ENCODE measurements at places on chromosomes 1 and 21.

GRCh38 chr1:65818966-65819365 is 26.3 kb downstream of the PDE4B start:
- no peak for DNase-seq

DNA sequence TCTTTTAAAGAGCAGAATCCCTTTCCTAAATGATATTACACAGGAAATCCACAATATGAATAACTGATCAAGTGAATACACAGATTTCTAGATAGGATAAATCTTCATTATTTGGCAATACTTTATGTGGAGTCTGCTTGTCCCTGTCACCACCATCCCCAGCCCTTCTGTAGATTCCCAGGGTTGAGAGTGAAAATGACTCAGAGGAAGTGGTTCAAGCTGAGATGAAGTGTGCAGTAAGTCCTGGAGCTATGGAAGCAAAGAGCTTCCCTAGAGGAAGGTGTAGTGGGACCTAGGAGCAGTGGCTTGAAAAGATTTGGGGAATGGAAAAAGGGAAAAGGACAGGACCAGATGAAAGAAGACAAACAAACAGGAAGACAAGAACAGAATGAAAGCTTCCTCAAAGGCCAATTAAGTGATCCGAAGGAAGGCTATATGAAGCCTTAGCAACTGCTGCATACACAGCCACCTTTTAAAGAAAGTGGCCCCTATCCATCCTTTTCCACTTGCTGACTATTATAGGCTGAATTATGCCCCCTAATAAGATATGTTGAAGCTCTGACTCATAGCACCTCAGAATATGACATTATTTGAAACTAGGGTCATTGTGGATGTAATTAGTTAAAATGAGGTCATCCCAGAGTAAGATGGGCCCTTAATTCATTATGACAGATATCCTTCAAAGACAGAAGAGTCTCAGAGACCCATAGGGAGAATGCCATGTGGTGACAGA is 96.5 kb upstream of the CAMK1G start:
- no peak for DNase-seq

DNA sequence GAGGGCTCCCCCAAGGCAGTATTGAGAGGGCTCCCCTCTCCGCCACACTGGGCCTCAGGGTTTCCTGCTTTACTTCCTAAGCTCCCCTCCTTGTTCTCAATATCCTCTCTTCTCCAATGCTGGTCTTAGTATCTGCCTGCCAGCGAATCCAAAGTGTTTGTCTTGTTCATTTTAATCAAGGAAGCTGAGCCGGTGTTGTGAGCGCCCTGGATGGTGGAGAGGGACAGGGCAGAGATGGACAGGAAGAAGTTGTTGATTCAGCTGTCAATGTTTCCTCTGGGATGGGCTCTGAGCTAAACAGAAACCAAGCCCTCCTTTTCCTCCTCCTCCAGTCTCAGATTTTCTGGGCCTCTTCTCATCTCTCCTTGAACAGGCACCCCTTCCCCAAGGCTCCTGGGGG is 5.4 kb downstream of the OLFML3 start:
- DNase-seq, result no peak

- DNase-seq, result peak; percentile 77
Measured at GRCh38 chr1:91697416-91697815, 188.5 kb downstream of the TGFBR3 start.

DNA sequence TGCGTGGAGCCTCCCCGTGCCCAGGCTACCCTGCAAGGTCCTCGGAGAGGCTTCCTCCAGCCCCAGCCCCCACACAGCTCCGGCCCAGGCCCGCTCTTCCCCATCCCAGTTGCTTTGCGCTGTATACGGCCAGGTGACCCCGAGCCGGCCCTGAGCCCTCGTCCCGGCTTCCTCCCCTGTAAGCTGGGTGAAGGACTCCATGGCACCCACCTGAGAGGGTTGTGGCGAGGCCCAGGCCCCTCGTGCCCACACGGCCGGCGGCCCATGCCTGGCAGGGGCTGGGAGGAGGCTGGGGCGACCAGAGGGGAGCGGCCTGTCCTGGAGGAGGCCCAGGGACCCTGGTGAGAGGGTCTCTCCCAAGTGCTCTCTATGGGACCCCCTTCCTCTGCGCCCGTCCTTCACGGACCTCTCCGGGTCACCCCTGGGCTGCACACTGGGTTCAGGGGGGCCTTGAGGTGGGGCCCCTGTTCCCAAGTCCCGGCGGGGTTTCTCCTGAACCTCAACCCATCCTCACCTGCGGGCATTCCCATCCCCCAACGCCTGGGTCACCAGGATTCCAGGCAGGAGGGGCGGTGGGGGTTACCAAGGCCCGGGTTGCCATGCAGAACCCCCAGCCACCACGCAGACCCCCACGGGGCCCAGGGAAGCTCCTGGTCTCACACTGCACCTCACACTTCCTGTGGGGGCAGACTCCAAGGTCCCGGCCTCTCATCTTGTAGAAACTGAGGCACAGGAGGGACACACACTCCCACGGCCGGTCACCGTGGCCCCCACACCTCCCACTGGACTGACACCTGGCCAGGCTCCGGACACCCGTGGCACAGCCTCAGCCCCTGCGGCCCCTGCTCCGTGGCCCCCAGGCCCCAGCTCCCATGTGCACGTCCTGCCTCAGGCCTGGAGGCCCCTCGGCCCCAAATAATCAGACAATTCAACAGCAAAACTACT is 25.2 kb downstream of the COL6A1 start:
- DNase-seq, result peak; percentile 4

GRCh38 chr1:90708236-90708786 is 8.8 kb downstream of the BARHL2 start:
- DNase-seq, result no peak

GRCh38 chr1:147771226-147772125 is 11.1 kb upstream of the GJA5 start:
- DNase-seq, result no peak

GRCh38 chr1:231748760-231749415 is 122.3 kb downstream of the DISC1 start:
- DNase-seq, result no peak

Data from activated CD4-positive, alpha-beta memory T cell treated with anti-CD3 and anti-CD28 coated beads, Interleukin-2, amount 10 ng/mL, durations not matched to agents 7 days and 5 days (primary cell).